Astrocyte (in vitro differentiated cells and primary cell): ENCODE measurements at places on chromosomes 13 and 19. TPM values are rescaled to one million over a fixed set of nuclear protein-coding genes. Genes with fewer than 3 reads are reported as not detected.

Gene WIZ
- total RNA-seq = 43.8 and 45.3 TPM in 2 replicates

Gene CRX
- total RNA-seq = not detected in 2 replicates

Gene FCER2
- not detected in 2 replicates for total RNA-seq

Gene SHC2
- total RNA-seq = 27.5 and 29.7 TPM in 2 replicates

Gene B9D2
- total RNA-seq = 5.5 and 5.9 TPM in 2 replicates

Gene ZNF610
- 5.7 and 5.8 TPM in 2 replicates for total RNA-seq

Gene ZNF723
- not detected in 2 replicates for total RNA-seq

Gene ZNF177
- 1.2 and 1.7 TPM in 2 replicates for total RNA-seq

Gene NANOS3
- 1.1 and 2.9 TPM in 2 replicates for total RNA-seq

Gene TNNT1
- 7.1 and 8.3 TPM in 2 replicates for total RNA-seq

Gene LILRA1
- total RNA-seq = not detected in 2 replicates

Gene ZNF865
- total RNA-seq = 15.0 and 15.3 TPM in 2 replicates

Gene LGALS7
- total RNA-seq = not detected in 2 replicates

Gene MCEMP1
- not detected in 2 replicates for total RNA-seq

Gene CDX2
- not detected in 2 replicates for total RNA-seq

Gene PRR22
- total RNA-seq = 2.0 and 2.4 TPM in 2 replicates

Gene SWSAP1
- total RNA-seq = 1.7 and 1.8 TPM in 2 replicates

- DNase-seq = no peak
Measured at GRCh38 chr13:99330942-99331341, 23.7 kb upstream of the GPR183 start.

GRCh38 chr19:3479177-3479833 is 1.0 kb downstream of the SMIM24 start:
- DNase-seq = no peak

- no peak for DNase-seq
Measured at GRCh38 chr13:41577436-41577835, 120.1 kb downstream of the RGCC start.

- DNase-seq = no peak
Measured at GRCh38 chr13:42873081-42873480, 91.7 kb downstream of the FAM216B start.

- DNase-seq = no peak
Measured at GRCh38 chr19:42311657-42312056, 1.5 kb upstream of the TMEM145 start.

DNA sequence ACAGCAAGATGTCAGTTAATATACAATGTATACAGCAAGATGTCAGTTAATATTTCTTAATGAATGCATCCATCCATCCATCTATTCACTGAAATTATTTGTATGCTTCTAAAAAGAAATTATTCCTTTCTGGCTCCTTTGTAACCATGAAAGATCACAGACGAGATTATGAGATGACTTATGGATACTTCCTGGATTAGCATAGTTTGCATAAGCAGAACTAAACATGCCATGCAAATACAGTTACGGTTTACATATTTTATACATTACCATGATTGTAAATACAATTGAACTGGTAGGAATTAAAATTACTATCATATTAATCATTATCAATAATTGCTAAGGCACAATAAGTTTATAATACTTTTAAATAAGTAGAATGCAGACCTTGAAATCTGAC is 32.7 kb downstream of the NALCN start:
- DNase-seq = no peak

GRCh38 chr13:109180905-109181425 is 551.6 kb downstream of the MYO16 start:
- peak; percentile 95 for DNase-seq

DNA sequence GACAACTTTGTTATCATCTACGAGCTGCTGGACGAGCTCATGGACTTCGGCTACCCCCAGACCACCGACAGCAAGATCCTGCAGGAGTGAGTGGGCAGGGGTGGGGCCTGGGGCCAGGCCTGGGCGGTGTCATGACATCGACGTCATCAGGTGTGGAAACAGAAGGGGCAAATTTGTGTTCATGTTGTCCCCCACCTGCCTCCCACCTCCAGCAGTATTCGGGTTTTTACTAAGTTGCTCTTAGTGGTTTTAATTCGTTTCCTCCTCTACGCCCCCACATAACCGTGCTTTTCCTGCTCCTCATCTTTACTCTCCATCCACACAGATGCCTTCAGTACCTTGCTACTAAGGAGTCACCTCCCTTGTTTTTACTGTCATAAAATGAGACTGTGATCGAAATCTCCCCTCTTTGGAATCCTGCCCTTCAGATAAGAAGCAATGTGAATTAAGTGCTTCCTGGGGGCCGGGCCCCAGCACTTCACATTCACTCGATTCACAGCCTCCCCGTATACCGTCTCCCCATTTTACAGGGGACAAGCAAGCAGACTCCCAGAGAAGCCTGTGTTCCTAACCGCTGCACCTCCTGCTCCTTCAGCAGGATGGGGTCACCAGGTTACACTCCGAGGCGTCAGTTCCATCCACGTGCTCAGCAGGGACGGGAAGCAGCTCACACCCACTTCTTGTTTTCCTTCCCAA is 10.5 kb downstream of the AP1M1 start:
- no peak for DNase-seq

DNA sequence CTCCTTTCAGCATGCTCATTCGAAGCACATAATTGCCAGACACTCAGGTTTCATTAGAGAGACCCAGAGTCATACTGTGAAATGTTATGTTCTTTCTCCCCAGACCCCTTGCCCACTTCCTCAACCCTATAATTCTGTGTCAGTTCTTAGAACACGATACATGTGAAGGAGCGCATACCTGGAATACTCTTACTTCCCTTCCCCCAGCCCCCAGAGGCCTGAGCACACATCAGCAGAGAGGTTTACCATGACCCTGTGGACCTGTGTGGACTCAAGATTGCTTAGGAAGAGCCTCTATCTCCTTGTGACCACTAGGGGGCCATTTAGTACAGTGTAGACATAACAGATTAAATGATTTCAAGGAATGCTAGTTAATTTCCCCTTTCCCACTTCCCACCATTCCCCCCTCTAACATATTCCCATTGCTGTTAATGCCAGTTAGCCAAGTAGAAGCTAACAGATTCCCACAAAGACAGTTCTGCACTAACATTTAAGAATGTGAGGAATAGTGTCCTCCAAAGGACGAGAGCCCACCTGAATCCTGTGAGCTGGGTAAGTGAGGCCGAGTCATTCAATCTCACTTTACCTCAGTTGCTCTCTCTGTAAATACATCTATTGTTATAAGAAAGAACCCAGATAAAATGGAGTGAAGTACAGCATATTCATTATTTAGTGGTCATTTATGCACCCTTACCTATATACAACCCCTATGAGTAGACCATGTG is 154.2 kb upstream of the MAB21L1 start:
- peak; percentile 43 for DNase-seq

DNA sequence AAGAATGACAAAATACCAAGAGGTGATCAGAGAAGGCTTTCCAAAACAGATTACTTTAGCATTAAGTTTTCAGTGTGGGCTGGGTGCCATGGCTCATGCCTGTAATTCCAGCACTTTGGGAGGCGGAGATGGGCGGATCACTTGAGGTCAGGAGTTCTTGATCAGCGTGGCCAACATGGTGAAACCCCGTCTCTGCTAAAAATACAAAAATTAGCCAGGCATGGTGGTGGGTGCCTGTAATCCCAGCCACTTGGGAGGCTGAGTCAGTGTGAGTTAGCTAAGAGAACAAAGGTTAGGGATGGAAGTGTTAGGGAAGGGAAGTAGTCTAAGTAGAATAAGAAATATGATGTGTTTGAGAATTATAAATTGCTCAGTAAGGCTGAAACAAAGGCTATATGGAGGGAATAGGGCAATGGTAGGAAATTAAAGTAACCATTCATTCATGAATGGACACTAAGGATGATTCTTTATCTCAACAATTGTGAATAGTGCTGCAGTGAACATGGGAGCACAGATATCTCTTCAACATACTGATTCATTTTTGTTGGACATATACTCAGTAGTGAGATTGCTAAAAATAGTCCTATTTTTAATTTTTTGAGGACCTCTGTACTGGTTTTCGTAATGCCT is 3.9 kb upstream of the RCBTB2 start:
- DNase-seq = no peak

DNA sequence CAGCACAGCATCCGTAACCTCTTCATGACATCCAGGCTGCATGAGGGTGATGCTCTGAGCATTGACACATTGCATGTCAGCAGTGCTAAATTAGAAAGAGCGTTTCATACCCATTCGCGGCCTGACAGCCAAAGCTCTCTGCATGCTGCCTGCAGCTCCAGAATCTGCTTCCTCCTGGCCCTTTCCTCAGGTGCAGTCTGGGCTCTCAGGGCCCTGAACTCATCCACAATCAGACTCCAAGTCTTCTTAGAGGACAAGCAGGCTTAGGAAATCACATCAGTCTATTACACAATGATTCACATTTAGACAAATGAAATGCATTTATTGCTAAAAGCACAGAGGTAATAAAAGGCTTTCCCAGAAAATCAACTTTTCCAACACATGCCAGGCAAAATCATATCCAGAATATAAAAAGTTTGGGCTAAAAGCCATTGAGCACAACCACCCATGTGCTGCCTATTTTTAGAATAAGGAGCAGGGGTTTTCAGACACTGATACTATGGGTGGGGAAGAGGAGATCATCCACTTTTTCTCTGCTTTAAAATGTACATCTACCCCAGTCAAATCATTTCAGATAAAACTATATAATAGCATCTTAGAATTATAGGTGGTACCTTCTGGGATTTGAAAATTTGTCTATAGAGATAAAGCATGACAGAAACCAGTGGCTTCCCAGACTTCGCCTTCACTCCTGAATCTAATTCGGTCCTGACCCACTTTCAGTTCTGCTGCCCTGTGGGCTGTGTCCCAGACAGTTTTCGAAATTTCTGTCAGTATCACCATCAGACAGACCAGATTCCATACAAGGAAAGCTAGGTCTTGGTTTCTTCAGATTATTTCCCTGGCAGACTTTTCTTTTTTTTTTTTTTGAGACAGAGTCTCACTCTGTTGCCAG is 109.3 kb downstream of the COL4A2 start:
- no peak for DNase-seq

DNA sequence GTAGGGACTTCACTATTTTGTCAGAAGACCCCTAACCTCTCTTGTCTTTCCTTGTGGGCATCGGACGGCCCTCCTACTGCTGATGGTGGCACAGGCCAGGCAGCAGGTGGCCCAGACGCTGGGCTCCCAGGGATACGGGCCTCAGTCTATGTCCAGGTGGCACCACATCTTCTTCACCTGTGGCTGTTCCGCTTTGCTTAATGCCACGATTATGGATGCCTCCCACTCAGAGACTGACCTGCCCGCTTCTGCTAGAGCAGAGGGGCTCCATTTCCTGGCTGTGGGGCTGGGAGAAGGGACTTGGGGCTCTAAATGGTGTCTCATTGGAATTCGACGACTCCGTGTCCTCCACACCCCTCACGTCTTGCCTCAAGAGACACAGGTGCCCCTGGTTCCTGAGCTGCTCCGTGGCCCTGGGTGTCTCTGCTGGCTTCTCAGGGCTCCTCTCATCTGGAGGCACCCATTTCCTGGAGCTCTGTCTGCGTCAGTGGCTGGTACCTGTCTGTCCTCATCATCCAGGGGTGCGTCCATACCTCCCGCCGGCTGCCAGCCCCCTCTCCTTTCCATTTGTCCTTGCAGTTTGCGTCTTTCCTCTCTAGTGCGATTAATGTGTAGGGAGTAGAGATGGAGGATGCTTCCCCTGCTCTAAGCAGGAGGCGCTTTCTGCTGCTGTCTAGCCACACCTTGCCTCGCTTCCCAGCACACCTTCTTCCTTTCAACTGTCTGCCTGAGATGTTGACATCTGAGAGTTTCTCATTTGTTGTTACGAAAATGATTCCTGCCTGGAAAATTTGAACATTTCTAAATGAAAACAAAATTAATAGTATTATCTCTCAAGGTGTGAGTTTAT is 63.4 kb downstream of the TEX29 start:
- no peak for DNase-seq

DNA sequence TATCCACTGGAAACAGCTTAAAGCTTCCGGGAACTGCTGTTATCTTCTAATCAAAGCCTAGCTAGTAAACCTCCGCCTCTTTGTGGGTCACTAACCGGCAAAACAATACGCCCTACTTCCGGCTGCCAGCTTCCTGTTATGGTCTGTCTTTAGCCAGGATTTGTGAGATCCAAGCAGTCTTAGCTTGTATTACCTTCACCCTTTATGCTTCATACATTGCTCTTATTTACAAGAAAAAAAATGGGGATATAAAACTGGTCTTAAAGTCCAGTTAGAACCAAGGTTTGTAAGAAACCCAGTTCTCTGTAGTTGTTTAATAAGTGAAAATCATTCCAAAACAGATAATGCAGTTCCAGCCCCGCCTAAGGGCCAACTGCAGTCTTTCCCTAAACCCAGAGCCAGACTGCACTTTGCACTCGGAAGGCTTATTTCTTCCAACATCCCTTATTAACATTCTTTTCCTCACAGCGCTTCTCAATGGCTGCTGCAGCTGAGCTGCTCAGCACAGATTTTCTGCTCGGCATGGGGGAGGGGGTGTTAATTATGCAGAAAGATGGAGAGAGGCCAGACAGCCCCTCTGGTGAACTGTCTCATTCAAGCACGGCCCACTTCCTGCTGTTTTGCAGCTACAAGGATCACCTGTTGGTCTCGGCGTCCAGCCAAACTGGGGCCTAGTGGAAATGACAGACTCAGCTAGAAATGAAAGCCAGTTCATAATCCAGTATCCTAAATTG is 368.4 kb downstream of the KLF12 start:
- DNase-seq = peak; percentile 79

- DNase-seq = peak; percentile 14
Measured at GRCh38 chr19:39497996-39498797, 550 bp upstream of the DLL3 start.

- DNase-seq = peak; percentile 96
Measured at GRCh38 chr13:23621316-23621645, 51.1 kb downstream of the TNFRSF19 start.

GRCh38 chr19:52219611-52220010 is 29.8 kb downstream of the PPP2R1A start:
- DNase-seq = no peak

- peak; percentile 71 for DNase-seq
Measured at GRCh38 chr13:28636069-28636468, 22.9 kb upstream of the POMP start.

- DNase-seq = no peak
Measured at GRCh38 chr19:45474606-45475521, 7.1 kb downstream of the FOSB start.

DNA sequence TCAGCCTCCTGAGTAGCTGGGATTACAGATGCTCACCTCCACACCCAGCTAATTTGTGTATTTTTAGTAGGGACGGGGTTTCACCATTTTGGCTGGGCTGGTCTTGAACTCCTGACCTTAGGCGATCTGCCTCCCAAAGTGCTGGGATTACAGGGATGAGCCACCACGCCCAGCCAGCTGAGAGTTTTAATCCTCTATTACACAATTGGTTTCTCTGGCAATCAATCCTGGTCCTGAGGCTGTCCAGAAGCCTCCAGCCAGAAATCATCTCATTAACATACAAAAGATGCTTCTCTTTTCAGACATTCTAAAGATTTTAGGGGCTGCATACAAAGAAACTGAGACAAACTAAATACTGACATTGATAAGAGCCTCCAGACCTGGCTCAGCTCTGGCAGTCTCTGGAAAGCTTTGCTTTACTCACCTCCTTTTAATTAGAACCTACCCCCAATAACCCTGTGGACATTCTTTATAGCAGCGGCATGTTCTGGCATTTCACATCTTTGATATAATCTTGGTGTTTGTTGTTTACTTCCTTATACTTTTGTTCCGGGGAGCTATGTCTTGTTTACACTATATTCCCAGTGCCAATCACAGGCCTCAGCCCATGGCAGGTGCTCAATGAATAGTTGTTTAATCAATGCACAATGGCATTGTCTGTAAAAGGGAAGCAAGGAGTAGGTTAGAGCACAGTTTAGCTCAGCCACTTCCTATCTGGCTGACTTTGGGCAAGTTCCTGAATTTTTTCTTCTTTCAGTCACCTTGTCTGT is 4.1 kb upstream of the ZNF724 start:
- DNase-seq = no peak

- peak; percentile 98 for DNase-seq
Measured at GRCh38 chr19:34232566-34233481, 21.5 kb upstream of the GARRE1 start.

GRCh38 chr13:29924482-29925350 is 74.3 kb upstream of the UBL3 start:
- DNase-seq = peak; percentile 80
